T follicular helper cell (primary cell): ENCODE measurements at places on chromosomes 1 and 21.
A peak's percentile ranks its signal among the peaks of the same experiment; 100 is the strongest.

DNA sequence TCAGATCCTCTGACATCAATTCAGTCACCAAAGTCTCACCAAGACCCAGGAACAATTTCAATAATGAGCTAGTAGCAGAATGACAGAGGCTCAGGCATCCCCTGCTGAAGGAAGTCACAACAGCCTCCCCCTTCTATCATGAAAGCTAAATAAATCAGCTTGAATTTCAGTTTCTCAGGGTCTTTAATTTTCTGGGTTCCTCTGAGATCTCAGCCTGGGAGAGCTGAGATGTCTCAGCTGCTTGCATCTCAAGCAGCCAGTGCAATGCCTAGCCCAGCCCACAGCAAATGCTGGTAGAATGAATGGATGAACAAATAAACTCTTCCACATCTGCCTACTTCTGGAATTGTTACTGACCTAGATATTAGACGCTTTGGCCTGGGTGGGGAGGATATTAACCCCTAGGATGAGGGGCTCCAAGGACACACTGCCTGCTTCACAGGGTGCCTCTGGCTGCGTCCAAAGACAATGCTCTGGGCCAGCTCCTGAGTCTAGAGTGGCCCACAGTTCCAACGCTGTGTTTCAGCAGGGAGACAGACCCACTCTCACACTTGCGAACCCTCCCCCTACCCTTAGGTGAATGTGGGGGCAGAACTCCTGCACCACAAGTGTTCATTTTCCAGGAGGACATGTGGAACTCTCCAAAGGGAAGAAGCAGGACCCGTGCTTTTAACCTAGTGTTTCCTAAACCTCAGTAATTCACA, 11.2 kb upstream of the LORICRIN start:
- DNase-seq, result no peak

DNA sequence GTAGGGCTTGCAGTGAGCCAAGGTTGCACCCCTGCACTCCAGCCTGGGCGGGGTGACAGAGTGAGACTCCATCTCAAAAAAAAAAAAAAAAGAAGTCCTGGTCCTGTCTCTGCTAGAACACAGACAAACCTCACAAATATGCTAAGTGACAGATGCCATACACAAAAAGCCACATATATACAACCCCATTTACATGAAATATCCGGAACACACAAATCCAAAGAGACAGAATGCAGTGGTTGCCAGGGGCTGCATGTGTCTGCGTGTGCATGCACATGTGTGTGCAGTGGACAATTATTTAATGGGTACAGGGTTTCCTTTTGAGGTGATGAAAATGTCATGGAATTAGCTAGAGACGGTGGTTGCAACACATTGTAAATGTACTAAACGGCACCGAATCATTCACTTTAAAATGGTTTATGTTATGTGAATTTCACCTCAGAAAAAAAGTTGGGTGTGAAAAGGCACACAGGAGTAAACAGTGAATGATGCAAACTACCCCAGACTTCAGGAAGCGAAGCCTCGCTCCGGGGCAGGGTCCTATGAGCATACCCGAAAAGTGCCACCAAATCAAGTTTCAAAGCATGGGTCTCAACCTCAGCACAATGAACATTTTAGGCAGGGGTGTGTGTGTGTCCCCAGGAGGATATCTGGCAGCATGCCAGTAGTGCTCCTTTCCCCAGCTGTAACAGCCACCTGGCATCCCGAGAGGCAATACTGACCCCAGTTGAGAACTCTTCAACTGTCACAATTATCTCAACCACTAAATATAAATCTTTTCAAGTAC, 48.3 kb downstream of the GNB1 start:
- DNase-seq, result no peak

- no peak for DNase-seq
Measured at GRCh38 chr1:67752306-67752705, 67.3 kb downstream of the GADD45A start.

GRCh38 chr1:100769906-100770646, 50.5 kb downstream of the VCAM1 start:
- no peak for DNase-seq

GRCh38 chr1:11888206-11888876, 29.6 kb upstream of the NPPB start:
- DNase-seq, result no peak

GRCh38 chr1:84538599-84538998, 32.2 kb upstream of the GNG5 start:
- no peak for DNase-seq

- DNase-seq, result no peak
Measured at GRCh38 chr21:29105218-29105617, 25.2 kb upstream of the MAP3K7CL start.

DNA sequence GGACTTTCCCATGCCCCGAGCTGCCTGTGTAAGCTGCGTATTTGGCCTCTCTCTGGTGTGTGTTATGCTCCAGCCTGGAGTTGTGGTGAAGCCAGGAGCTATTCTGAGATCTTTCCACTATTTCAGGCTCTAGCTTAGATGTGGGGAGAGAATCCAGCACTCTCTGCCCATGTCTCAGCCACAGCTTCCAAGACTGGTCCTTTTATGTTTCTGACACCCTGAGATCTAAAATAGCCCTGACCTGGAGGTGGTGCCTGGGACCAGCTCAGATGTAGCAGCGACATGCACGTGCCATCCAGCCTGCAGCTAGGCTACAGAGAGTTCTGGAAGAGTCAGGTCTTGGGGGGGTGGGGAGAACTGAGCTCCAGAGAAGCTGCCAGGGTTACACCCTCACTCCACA, 76.5 kb downstream of the TENT5C start:
- no peak for DNase-seq

- no peak for DNase-seq
Measured at GRCh38 chr1:179923029-179923428, 31.6 kb upstream of the CEP350 start.

DNA sequence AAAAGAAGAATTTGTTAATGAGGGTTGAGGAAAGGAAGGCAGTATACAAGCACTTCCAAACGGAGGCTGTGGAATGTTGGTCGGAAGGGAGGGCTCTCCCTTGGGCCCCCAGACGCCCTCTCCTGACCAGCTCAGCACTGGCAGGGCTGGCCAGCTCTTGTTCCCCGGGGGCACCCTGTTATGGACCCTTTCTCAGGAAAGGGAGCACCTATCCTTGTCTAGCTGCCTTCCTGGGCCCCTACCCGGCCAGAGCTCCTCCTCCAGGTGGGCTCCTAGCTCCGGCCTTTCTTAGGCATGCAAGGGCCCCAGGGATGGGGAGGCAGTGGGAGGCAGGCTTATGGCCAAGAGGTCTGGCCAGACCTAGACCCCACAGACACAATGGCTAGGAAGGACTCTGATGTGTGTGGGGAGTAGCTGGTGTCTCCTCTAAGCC, 926 bp downstream of the BLACAT1 start:
- DNase-seq, result no peak

DNA sequence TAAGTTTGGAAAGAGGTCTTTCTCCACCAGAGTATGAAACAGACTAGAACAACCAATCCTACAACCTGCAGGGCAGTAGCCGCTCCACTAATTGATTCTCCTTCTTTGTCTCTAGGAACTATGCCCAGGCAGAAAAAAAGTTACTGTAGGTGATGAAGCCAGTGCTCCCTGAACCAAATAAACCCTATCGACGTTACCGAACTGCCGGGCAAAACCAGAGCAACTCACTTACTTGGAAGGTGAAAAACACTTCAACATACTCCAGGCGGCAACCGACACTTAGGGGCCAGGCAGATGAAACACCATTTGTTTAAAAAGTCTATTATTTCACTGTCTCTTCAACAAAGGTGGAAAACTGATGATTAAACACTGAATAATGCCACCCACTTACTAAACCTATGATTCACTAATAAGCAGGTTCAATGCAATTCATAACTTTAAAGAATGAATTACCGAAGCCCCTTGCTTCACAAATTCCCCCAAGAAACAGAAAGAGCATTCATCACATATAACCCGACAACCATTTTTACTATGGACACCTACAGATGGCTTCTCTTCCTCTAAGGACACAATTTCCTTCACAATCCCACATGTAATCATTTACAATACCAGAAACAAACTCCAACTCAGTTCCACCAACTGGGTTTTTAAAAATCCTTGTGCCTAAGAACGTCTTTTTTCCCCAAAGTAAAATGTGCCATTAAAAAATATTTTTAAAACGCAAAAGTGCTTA, 1.6 kb downstream of the NRIP1 start:
- peak; percentile 6 for DNase-seq

GRCh38 chr1:246591047-246591446, 24.8 kb downstream of the CNST start:
- DNase-seq, result no peak

DNA sequence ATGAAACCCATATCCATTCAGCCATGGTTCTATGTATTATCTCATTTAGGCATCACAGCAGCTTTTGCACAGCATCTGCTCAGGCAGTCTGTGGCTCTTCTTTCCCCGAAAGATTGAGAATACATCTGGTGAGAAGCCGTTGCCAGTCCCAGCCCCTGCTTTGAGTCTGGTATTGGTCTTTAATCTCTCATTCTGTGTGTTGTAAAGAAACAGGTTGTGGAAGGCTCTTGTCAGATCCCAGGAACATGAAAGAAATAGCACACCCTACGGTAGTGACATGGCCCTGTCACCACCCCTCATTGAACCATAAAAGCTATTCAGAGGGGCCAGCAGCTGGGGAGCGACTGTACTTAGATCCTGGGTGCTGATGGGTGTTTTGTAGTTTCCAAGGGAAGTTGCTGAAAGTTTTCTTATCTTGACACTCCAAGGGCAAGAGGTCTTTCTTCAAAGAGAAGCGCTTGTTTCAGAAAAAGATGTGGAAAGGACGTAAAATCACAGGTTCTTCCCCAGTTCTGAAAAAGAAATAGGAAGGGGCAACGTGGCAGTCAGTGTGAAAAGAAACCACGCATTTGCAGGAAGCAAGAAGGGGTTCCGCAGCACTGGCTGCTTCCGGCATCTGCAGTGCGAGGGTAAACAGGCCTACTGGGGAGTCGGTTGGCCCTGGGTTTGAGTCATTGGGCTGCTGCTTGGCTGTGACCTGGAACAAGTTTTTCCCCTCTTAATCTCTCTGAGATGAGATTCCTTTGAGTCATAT, 145.0 kb downstream of the DHRS3 start:
- DNase-seq, result peak; percentile 12

DNA sequence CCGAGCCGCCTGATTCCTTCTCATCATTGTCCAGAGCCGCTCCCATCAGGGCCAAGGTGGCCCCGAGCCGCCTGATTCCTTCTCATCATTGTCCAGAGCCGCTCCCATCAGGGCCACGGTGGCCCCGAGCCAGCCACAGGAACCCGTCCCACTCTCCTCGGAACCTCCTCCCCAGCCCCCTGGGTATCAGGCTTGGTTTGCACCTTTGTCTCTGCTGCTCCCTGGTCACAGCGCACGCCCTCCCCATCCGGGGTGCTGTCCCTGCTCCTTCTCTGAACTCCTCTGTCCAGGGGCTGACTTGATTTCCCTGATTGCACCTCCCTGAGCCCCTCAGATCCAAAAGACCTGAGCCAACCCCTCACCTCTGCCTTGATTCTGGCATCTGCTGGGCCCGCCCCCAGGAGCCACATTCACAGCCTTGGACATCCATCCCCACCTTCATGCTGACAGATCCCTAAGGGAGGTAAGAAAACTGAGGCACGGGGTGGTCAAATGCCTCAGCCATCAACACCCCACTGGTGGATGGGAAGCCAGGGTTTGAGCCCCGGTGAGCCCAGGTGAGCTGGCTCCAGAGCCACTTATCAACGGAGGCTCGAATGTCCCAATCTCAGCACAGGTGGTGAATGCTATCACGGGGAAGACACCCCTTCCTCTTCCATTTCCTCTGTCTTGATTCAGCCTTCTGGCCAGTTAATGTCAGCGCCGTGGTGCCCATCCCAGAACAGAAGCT, 25.6 kb upstream of the COL18A1 start:
- no peak for DNase-seq

- no peak for DNase-seq
Measured at GRCh38 chr1:96472471-96472870, 249.1 kb upstream of the PTBP2 start.

GRCh38 chr1:27192039-27192529, 37.2 kb upstream of the SLC9A1 start:
- no peak for DNase-seq

DNA sequence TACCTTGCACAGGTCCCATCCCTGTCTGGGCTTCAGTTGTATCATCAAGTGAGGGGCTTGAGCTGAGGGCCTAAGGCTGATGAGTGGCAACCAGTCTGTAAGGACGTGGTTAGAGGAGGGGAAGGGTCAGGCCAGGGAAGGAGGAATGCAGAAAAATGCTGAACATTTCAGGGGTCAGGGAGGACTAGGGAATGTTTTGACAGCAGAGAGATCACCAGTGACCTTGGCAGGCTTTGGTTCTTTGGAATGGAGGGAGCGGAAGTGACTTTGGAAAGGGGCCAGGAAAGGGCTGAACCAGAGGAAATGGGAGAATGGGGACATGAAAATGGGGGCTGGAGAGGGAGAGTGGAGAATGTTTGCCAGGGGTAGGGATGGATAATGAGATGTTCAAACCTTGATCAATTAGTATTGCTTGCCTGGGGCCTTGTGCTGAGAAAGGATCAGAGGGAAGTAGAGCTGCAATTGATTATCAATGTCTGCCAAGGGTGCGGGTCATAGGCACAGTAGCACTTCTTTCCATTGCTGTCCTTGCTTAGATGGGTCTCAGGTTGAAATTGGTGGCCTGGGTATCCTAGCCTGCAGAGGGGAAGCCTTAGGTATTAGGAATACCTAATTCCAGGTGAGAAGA, 7.4 kb downstream of the LDLRAP1 start:
- no peak for DNase-seq

DNA sequence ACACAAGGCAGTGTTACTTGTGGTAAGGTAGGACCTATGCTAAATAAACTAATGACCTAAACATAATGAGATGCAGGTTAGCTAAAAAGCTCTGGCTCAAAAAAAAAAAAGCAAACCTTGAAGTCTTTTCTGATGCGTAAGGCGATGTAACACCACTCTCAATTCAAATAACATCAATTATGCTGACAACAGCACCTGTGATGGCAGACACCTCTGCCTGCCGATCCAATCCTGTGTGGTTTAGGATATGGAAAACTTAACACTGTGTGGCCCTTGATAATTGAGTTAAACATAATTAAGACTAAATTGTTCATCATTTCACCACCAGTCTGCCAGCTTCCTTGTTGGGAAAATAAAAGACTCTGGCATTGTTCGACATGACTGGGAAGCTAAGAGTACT, 9.1 kb downstream of the RPAP2 start:
- DNase-seq, result no peak

GRCh38 chr1:119279456-119280381, 88.9 kb upstream of the HAO2 start:
- DNase-seq, result no peak
